ENCODE measurements at places on chromosomes 4 and X.

- DNase-seq = no peak
Measured at GRCh38 chr4:91957963-91958362, 345.8 kb upstream of the GRID2 start.

GRCh38 chr4:82223715-82224114, 150.1 kb downstream of the HNRNPD start:
- peak; percentile 52 for DNase-seq

DNA sequence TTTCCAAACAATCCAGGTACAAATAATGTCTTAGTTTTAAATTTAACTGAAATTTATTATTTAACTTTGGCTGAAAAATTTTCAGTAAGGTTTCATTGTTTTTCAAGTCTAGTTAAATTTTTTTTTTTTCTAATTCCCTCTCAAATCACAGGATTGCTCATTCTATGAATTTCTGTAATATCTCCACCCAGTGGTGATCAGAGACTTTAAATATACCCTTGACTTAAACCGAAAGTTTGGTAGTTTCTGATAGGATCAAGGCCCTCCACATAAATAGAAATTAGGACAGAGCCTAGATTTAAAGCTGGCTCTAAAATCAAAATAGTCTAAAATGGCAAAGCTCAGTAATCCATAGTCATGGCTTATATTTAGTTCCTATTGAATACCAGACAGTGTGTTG, 175.4 kb downstream of the TBCK start:
- DNase-seq = no peak

GRCh38 chr4:36081185-36081584, 163.1 kb downstream of the ARAP2 start:
- no peak for DNase-seq

- DNase-seq = no peak
Measured at GRCh38 chrX:123188081-123188480, 4.0 kb downstream of the GRIA3 start.

- peak; percentile 51 for DNase-seq
Measured at GRCh38 chr4:40550948-40551462, 78.7 kb downstream of the RBM47 start.

DNA sequence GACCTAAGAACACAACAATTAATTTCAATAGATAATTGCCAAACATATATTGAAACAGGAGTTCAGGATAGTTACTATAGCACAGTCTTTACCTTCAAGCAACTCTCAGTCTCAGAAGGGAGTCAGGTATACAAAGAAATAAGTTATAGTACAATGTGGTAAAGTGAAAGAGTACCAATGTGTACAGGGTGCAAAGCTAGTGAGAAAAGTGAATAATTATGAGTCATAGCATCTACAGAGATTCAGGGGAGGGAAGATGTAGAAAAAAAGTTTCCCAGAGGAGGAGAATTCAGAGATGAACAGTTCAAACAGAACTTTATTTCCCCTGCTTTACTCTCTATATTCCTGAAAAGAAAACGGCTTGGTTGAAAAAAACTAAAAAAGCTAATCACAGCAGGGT, 22.7 kb upstream of the DKK2 start:
- no peak for DNase-seq

DNA sequence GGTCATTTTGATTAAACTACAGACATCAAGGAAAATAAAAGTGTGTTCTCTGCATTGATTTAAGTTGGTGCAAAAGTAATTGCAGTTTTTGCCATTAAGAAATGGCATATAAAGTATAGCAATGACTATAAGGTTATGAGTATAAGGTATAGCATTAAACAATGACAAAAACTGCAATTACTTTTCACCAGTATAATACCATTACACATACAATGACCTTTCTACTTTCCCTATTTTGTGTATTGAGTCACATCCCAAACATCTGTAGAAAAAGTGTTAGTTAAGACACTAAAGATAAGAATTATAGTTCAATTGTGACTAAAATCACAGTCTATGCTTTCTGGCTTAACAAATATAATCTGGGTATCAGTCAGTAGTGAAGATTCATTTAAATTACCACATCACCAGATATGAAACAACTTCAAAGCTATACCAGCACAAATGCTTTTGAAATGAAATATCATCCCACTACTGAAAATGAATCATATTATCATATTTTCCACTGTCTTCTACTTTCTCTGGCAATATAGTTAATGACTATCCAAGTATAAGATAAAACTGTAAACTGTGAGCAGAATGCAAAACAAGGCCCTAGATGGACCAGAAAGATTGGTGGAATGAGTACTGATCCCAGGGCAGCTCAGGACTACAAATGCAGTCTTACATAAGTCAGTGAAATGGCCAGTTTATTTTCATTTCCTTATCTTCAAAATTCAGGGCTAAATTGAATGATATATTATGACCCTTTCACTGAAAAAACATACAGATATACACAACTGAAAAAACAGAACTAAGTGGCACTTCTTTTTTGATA, 241.1 kb downstream of the ANTXR2 start:
- DNase-seq = no peak

DNA sequence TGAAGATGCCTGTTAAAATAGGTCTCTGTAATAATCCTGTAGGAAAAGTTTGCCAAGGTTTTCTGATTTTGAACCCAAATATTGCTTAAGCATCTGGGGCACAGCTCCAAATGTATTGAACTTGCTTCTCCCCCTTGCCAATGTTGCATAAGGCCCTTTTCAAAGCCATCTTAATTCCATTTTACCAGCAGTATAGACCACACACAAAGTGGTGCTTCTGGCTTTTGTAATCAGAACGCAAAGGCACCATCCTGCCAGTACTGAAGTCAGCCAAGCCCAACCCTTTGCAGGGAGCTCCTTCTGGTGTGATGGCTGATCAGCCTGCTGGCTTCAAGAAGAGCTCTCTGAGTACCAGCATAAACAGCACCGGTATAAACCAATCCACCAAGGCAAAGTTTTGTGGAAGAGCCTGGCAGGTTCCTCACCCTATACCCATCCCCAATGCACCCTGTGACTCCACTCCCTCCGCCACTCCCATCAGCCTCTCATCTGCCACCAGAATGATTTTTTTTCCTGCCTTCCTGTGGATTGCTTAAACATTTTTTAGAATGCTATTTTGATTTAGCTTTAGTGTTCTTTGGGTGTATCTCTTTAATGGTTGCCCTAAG, 39.2 kb upstream of the USP9X start:
- no peak for DNase-seq

- no peak for DNase-seq
Measured at GRCh38 chrX:40006106-40007017, 91.4 kb downstream of the BCOR start.

DNA sequence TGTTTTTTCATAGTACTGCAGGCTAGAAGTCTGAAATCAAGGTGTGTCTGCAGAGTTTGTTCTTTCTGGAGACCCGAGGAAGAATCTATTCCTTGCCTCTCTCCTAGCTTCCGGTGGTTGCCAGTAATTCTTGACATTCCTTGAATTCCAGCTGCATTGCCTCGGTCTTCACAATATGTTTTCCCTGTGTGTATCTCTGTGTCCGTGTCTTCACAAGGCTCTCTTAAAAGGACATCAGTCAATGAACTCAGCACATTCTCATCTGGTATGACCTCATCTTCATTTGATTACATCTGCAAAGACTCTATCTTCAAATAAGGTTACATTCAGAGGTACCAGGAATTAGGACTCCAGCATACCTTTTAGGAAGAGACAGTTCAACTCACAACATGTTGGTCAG, 163.4 kb downstream of the BANK1 start:
- DNase-seq = no peak

DNA sequence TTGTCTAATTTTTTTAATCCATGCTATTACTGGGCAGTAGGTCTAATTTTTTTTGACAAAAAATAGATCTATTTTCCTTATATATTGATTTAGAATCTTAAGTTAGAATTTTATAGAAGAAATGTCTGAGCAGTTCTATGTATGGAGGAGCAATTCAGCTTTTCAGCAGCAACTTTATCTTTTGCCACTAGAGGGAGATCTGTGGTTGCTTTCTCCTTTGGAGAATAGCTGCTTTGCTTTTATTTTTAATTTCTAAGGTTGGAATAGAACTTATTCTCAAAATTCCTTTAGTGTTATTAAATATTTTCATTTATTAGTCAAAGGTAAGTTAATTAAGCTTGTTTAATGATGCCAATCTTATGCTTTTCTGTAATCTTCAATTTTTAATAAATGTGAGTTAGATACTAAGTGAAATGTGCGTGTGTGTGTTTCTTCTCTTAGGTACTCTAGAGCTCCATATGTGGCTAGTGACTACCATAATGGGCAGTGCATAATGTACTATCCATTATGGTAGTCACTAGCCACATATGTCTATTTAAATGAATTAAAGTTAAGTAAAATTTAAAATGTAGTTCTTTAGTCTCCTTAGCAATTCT, 29.3 kb downstream of the FAM199X start:
- peak; percentile 42 for DNase-seq

- DNase-seq = no peak
Measured at GRCh38 chrX:10052906-10053625, 85.9 kb downstream of the CLDN34 start.

DNA sequence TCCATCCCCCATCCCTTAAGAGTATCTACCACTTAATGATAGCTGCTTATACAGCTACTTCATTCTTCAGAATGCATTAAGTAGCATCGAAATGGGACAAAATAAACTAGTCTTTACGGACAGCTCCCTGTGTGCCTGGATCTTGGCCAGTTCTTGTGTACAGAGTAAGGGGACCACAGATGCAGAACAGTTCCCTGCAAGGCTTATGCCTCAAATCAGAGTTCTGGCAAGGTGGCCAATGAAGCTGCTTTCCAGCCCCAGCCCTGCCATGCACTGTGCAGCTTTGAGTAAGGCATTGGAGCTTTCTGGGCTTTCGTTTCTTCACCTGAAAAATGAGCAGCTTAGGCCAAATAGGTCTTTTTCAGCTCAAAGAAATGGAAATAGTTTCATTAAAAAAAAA, 14.2 kb downstream of the CLNK start:
- DNase-seq = no peak

DNA sequence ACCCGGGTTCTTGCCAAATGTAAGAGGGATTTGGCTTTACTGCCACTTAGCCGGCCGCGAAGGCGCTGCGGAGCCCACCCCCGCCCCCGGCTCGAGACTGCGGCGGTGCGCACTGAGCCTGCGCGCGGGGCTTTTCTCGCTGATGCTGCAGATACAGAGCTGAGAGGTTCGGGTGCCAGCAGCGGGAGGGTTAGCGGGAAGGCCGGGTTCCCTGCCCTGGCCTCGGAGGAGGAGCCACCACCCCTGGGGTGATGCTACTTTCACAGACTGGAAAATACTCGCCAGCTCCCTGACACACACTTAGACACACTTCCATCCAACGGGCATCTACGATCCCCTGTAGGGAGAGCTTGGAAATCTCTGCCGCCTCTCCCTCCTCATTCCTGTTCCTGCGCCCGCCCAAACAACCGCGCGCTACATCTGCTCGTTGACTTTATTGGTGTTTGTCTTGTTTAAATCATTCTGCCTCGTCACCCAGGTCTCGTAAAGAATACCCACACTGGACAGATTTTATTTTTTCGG, 2.1 kb upstream of the PCDH7 start:
- no peak for DNase-seq

- no peak for DNase-seq
Measured at GRCh38 chr4:168696826-168697225, 200.0 kb downstream of the PALLD start.

DNA sequence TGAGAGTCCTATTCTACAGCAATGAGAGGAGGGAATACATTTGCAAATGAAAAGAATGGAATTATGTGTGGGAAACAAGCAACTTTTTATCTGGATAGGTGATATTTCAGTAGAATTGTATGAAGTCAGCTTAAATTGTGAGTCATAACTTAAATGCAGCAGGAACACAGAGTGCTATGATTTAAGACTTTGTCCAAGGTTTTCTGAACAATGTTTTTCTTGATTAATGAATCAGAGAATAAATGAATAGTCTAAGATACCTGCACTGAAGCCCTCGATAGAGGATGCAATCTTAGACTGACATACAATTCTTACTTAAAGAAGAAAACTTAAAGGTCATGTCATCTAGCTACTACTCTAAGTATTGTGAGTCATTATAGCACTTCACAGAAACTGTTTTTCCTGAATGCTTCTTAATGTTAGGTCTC, 8.0 kb downstream of the ARHGEF38 start:
- no peak for DNase-seq

DNA sequence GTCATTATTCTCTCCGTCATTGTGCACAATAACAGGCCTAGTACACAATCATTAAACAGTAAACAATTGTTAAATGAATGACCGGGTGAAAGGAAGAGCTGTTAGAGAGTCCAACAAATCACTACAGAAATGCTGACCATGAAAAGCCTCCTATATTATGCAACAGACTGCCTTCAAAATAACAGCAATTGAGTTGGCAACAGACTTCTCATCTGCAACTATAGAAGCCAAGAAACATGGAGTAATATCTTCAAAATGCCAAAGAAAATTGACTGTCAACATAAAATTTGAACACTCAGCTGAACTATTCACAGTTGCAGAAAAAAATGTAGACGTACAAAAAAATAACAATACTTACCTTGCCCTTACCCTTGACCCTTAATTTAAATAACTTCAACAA, 26.2 kb downstream of the CHRNA9 start:
- DNase-seq = no peak

DNA sequence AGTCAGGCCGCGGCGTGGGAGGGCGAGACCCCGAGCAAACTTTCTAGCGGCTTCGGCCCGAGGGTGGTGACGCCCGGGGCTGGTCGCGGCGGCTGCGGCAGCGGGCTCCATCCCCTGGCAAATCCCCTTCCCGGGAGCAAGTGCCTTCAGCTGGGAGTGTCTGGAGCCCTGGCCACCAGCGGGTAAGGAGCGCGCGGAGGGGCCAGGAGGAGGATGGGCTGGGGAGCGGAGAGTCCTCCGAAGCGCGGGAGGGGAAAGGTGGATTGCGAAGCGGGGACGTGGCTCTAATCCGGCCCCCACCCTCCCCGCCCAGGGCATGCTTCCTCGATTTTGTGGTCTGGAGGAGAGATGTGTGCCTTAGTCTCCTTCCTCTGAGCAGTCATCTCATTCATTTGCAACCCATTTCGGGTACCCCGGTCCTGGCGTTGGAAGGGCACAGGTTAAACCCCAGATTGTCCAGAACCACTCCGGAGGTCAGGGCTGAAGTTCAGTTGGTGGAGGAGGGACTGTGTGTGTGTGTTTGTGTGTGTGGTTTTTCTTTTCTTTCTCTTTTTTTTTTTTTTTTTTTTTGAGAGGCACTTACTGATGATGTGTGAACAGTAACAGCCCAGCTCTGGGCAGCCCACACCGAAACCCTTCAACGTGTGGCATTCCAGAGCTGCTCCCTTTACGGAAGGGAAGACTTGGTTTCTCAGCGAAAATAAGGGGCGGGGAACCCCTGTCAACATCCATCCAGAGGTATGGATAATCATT, 516 bp downstream of the SGMS2 start:
- no peak for DNase-seq

DNA sequence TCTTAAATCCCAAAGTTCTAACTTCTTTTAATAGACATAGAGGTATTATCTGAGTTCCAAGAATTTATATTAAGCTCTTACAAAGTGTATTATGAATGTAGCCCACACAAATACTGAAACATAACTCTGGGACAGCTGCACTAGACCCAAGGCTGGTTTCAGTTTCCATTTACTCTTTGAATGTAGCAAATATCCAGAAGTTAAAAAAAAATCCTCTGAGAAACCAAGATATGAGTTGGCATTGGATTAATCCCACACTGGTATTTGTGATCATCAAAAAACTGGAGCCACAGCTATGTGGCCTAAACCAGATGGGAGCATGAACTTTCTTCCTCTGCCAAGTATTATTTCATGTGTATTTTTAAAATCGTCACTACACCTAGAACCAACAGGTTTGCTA, 23.6 kb upstream of the SMPX start:
- no peak for DNase-seq

- DNase-seq = no peak
Measured at GRCh38 chr4:186170966-186171365, 20.4 kb upstream of the CYP4V2 start.

GRCh38 chr4:182876427-182876826, 40.8 kb downstream of the DCTD start:
- DNase-seq = no peak

GRCh38 chrX:31366041-31366440, 294.2 kb upstream of the FTHL17 start:
- DNase-seq = no peak

Measured in CD4-positive, alpha-beta T cell treated with Interferon alpha-2 for 1 hour (primary cell).